ENCODE measurements at places on chromosomes 16 and 17.
A peak's percentile ranks its signal among the peaks of the same experiment; 100 is the strongest.

- DNase-seq: peak; percentile 59
Observed at GRCh38 chr16:49739381-49739780, 116.5 kb downstream of the ZNF423 start.

DNA sequence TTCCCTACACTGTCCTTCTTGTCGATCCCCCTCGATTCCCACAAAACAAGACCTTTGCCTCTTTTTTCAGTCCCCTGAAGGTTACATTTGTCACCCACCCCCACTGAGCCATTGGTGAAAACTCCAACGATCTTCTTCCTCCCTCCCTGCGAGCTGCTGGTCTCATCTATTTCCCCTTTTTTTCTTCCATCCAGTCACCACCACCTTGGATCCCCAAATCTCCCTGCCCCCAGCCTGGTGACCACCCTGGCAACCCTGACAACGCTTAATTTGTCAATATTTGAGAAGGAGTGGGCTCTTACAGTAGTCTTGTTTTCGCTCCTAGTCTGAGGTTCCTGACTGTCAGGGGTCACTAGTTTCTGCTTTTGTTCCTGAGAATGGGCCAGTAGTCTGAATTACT is 62.9 kb downstream of the SMPD3 start:
- no peak for DNase-seq

- no peak for DNase-seq
Observed at GRCh38 chr16:57279780-57280638, 4.5 kb downstream of the PLLP start.

DNA sequence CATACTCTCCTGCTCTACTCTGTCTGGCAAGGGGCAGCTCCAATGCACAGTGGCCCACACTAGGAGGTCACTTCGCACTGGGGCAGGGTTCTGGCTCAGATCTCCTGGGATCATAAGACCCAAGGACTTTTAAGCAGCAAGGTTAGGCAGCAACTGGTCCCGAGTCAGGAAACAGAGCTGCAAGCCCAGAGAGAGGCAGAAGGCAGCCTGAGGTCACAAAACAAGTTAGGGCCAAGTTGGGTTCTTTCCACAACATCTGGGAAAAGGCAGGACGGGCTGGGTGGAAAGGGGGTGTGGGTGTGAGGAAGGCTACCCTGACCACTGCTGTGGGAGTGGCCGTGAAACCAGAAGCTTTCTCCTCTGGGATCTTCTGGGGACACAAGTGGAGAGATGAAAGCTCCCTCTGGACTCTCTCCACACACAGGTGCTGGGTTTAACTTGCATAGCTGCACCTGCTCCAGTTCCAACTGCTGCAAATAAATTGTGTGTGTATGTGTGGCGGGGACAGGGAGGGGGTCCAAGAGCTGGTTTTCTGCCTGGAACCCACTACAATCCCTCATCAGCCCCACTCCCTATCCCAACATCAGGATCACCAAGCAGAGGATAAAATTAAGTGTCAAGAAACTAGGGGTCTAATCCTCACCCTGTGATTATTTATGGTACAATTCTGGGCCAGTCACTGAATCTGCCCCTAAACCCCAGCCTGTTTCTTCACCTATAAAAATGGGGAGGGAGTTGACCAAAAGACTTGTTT is 8.0 kb upstream of the TSPOAP1 start:
- no peak for DNase-seq

DNA sequence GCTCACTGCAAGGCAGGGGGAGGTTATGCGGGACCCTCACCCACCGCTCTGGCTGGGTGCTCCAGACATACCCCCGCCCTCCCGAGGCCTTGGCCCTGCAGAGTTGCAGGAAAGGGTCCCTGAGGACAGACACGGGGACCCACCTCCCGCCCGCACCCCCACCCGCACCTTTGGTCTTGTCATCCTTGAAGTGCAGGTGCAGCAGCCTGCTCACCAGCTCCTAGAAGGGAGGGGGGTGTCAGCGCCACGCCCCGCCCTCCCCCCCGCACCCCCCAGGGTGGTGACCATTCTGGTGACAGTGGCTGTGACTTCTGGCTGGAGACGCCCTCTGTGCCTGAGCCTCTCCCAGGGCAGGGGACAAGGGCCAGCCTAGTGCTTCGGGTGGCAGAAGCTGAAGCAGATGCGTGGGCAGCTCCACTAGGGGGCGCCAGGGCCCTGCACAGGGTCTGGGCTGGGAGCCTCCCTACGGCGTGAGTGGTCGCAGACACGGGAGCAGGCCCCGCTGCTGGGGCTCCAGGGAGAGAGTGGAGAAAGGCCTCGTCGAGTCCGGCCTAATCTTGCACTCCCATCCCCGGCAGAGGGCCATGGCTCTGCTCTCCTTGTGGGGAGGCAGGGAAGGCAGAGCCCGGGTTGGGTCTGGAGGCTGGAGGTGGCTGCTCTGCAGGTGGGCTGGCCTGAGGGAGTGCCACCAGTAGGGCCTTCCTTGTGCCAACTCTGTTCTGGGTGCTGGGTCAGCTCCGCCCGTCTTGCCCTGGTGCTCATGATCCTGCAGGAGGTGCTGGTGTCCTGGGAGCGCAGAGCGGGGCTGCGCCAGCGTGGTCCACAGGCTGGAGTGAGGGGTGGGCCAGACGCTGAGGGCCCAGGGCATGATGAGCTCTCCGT is 2.7 kb downstream of the CENPX start:
- peak; percentile 83 for DNase-seq

GRCh38 chr16:2420035-2420434 is 9.2 kb upstream of the CCNF start:
- DNase-seq: no peak

GRCh38 chr17:17910060-17910459 is 62.1 kb downstream of the TOM1L2 start:
- DNase-seq: no peak

GRCh38 chr17:4895657-4896331 is 3.5 kb upstream of the C17orf107 start:
- no peak for DNase-seq

DNA sequence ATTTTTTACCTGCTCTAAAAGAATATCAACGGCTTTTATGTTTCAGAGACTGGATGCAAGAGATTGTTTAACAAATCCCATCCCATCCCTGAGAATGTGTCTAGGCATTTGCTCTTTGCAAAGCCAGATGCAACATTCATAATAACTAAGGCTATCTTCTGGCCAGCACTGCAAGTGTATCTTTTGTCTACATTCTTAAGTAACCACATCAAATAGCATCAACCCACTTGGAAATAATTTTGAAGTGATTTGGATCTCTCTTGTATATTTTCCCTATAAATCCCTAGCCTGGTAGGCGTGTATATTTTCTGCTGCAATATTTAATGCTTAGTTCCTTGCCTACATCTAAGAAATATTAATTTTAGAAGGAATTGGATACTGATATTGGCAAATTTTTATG is 64.3 kb downstream of the PIGL start:
- DNase-seq: no peak

DNA sequence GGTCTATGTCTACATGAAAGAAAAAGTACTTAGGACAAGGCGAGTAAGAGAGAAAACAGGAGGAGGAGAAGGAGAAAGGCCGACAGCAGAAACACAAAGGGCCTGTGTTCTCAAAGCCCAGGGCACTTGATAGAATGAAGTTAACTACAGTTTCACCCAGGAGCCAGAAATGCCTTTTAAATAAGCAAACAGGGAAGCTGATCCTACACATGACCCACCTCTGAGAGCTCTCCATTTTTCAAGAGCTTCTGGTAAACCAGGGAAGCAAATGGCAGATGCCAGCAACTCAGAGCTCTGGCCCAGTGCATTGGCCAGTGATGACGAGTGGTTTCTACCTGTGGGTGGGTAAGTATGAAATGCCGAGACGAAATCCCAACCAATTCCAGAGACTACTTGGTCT is 163.4 kb downstream of the ZFHX3 start:
- DNase-seq: no peak

GRCh38 chr17:17062356-17062755 is 20.1 kb downstream of the MPRIP start:
- DNase-seq: no peak

DNA sequence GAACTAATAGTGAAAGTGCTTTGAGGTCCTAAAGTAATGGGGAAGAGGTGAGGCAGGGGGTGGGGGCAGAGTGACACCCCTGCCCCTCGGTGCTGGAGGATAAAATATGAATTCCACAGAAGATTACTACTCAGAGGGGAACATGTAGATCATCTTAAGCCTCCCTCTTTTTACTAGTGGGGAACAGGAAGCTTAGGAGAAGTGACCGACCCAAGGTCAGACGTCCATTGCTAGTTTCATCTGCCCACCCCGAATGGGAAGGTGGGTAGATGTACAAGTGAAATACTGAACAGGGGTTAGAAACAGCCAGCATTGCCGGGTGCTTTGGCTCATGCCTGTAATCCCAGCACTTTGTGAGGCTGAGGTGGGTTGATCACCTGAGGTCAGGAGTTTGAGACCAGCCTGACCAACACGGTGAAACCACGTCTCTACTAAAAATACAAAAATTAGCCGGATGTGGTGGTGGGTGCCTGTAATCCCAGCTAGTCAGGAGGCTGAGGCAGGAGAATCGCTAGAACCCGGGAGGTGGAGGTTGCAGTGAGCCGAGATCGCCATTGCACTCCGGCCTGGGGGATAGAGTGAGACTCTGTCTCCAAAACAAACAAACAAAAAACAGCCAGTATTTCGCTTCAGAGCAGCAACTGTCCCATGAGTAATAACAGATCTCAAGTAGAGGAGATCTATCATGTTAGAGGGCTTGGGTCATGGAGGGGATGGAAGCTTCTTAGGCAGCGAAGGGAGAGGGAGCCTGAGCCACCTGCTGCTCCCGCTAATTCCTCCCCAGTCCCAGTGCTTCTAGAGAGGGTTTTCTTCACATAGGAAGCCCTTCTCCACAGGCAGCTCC is 1.2 kb upstream of the NR1D1 start:
- DNase-seq: no peak

DNA sequence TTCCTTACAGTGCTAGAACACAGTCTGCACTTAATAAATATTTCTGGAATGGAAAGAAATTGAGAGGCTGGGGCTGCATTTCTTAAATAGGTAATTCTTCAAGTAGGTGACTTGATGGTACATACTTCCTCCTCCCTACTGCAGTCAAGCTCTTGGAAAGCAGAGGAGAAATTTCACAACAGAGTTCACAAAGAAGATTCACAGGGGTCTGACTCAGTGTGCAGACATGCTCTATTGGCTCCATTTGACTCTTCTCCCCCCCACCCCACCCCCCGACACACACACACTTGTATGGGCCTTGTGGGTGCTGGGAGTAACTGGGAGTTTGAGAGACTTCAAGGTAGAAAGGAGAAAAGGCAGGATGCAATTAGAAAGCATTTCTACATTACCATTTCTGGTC is 6.2 kb upstream of the MYOCD start:
- DNase-seq: no peak

GRCh38 chr16:85689285-85689949 is 663 bp upstream of the GINS2 start:
- DNase-seq: no peak

DNA sequence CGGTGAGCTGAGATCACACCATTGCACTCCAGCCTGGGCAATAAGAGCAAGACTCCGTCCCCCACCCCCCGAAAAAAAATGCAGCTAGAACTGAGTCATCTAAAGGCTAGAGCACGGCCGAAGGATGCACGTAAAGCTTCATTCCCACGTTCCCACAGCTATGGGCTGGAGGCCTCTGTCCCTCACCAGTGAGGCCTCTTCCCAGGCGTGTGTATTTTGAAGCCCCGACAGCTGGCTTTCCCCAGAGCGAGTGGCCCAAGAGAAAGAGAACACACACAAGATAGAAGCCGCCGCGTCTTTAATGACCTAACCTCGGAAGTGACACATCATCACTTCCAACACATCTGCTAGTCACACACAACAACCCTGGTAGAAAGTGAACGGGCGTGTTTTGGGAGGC is 6.6 kb upstream of the KCTD5 start:
- DNase-seq: no peak

DNA sequence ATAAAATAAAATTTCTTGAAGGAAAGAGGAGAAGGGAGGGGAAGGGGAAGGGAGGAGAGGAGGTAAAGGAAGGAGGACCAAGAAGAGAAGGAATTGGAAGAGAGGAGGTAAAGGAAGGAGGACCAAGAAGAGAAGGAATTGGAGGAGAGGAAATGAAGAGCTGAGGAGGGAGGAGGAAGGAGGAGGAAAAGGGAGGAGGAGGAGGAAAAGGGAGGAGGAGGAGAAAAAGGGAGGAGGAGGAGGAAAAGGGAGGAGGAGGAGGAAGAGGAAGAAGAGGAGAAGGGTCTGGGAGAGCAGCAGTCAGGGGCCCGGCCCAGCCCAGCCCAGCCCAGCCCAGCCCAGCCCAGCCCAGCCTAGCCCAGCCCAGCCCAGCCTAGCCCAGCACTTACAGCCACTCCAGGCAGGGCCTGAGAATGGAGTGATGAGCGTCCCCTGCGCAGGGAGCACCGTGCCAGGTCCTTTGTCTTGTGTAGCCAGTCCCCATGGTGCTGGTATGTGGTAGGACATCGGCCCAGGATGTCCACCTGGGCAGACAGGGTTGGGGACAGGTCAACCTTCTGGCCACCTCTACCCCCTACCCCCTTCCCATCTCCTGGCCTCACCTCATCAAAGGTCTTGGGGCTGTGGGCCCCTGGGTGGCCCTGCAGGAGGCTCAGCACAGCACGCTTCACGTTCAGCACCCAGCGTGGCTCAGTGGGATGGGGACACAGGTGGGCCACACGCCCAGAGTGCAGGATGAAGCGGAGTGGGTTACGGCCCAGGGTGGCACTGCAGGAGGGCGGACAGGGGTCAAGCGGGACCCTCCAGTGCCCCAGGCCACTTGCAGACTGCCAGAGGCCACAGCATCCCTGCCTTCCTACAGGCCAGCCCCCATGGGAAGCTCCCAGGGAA is 70.9 kb downstream of the LITAF start:
- DNase-seq: no peak

GRCh38 chr16:49695782-49696413 is 160.0 kb downstream of the ZNF423 start:
- no peak for DNase-seq

DNA sequence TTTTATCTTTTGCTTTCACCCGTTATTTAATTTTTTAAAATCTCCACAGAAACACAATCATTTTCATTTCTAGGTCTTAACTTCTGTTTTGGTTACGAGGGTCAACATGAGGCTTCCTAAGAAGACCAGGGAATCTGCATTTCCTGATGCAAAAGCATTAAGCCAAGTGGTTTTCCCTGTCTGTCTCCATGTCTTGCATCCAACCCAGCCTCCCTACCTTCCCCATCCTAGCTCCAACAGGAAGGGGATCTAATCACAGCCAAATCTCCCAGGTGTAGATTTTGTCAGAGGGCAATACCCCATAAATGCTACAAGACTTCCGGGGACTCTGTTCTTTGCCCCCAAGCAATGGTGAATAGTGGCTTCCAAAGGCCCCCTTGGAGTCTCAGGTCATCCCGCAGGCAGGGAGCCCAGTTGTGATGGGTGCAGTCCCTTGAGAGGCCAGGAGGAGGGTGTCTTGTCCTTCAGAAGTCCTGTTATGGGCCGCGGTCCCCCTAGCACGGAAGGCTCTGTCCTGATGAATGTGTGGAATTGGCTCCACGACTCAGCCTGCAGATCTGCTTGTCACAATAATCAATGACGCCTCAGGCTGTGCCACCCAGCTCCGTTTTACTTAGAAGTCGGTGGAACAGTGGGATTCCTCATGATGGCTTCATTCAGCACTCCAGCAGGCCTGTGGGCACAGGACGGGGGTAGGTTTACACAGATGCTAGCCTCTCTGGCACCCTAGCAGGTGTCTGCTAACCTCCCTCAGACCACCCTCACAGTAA is 141.1 kb downstream of the RGS9 start:
- peak; percentile 82 for DNase-seq

Measured in HEK293T (cell line).